ENCODE measurements at places on chromosomes 6 and 20.
A peak's percentile ranks its signal among the peaks of the same experiment; 100 is the strongest.

DNA sequence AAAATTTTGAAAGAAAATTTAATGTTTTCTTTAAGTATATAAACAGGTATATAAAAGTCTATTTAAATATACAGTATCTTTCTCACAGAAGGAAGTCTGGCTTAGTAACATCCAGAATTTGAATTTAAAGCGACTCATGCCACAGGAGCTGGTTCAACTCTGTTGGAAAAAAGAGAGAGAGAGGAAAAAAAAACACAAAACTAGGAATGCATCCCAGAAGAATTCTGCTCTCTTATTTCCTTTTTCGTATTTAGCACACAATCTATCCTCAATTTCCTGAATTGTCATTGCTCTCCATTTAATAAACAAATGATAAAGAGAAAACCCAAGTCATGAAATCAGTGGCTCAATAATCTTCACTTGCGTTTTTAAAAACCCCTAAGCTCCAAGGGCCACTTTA lies 107.5 kb upstream of the SCAF8 start:
- no peak for DNase-seq

- no peak for DNase-seq
These were observed 15.0 kb downstream of the GABBR1 start for GRCh38 chr6:29617782-29618554.

- no peak for DNase-seq
These were observed 15.5 kb downstream of the FOXA2 start for GRCh38 chr20:22568872-22569344.

DNA sequence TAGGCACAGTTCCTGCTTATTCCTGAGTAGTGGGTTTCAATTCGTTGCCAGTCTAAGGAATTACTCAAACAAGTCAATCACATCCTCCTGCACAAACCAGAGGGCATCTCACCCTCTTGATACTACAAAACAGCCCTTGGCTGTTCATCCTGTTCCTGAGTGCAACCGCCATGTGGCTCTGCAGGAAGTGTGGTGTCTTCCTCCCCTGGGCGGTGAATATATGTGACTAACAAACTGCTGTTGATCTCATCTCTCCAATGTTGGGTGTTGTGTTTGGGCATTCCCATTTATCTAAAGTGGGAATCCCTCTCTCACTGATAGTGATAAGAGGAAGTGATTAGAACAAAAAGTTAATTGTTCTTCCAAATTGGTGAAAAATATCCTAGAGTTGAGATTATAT lies 163.0 kb downstream of the TBX18 start:
- no peak for DNase-seq

GRCh38 chr6:11128608-11129007 lies 17.1 kb upstream of the ERVFRD-1 start:
- DNase-seq: no peak

DNA sequence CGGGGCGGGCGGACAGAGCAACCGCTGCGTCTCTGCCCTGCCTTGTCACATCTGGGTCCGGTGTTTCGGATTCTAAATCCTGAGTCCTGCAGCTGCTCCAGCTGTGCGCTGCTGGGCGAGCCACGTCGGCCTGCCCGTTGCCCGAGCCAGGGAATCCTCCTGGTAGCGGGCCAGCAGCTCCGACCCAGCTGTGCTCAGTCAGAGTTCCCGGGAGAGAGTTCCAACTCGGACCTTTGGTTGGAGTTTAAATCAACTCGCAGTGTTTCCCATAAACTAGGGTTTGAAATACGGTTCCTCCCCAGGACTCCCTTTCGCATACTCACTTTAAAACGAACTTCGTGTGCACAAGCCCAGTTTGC lies 315 bp upstream of the PDE10A start:
- DNase-seq: peak; percentile 17

All from AG08395 (cell line).